ENCODE measurements at places on chromosomes 11 and 22. TPM values are rescaled to one million over a fixed set of nuclear protein-coding genes. Genes with fewer than 3 reads are reported as not detected.

GRCh38 chr22:41917903-41918791 is 3.3 kb upstream of the SHISA8 start:
- H3K27me3 ChIP-seq, result peaks cover 28% of the 10 kb centered on the region
- peak; percentile 57 for DNase-seq
- H3K27ac ChIP-seq, result peak overlapping the region; percentile 37
- no peaks in the 10 kb centered on the region for H3K36me3 ChIP-seq
- peaks cover 18% of the 10 kb centered on the region for H3K4me1 ChIP-seq

GRCh38 chr11:9025101-9025850 is 21.5 kb upstream of the NRIP3 start:
- peaks cover 11% of the 10 kb centered on the region for H3K27me3 ChIP-seq
- no peak for DNase-seq
- H3K4me1 ChIP-seq, result no peaks in the 10 kb centered on the region
- no peak overlapping the region for H3K4me3 ChIP-seq

DNA sequence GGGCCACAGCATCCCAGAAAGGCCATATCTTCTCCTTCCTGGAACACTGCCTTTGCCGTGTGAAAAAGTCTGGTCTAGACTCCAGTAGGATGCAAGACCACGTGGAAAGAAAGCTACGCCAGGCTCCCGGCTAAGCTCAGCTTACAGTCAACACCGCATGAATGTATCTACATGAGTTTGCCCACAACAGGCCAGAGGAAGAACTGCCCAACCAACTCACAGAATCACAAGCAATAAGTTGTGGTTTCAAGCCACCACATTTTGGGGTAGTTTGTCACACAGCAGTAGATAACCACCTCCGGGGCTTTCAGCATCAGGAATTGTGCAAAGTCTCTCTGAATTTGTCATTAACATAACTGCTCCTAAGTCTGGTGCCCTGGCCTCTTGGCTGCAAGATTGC is 27.3 kb downstream of the HSPA8 start:
- no peak for DNase-seq
- H3K4me3 ChIP-seq, result no peak overlapping the region
- H3K27ac ChIP-seq, result no peak overlapping the region
- H3K4me1 ChIP-seq, result no peaks in the 10 kb centered on the region

DNA sequence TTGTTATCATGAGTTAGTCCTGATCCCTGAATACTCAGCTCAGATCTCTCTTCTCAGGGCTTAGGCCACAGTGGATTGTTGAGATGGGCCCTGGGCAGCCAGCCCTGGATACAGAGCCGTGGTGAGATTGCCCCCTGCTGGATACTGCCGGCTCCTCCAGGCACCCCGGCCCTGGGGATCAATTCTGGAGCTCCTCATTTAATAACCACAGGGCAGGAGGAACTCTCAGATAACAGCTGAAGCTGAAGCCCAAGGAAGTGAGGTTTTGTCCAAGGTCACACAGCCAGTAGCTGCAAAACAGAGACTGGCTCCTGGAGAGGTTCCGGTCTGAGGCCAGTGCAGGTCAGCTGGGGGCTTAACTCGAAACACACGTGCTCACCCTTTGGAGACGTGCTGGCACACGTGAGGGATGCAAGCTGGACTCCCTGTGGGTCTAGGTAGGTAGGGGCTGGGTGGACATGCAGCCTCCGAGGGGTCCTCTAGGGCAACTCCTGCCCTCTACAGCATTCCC is 16.0 kb downstream of the USH1C start:
- H3K27ac ChIP-seq, result no peak overlapping the region
- H3K4me3 ChIP-seq, result no peak overlapping the region
- peaks cover 2% of the 10 kb centered on the region for H3K27me3 ChIP-seq
- no peaks in the 10 kb centered on the region for H3K36me3 ChIP-seq

GRCh38 chr22:31637891-31638618 is 24.0 kb downstream of the PISD start:
- no peak overlapping the region for H3K4me3 ChIP-seq
- peaks cover 6% of the 10 kb centered on the region for H3K36me3 ChIP-seq
- peak overlapping the region; percentile 32 for H3K27ac ChIP-seq
- DNase-seq, result peak; percentile 18
- peaks cover 54% of the 10 kb centered on the region for H3K4me1 ChIP-seq
- no peaks in the 10 kb centered on the region for H3K27me3 ChIP-seq

- H3K27me3 ChIP-seq, result no peaks in the 10 kb centered on the region
- H3K36me3 ChIP-seq, result no peaks in the 10 kb centered on the region
- no peak for DNase-seq
- no peak overlapping the region for H3K27ac ChIP-seq
- H3K4me3 ChIP-seq, result no peak overlapping the region
- peaks cover 3% of the 10 kb centered on the region for H3K4me1 ChIP-seq
Measured at GRCh38 chr22:44505796-44506354, 7.8 kb upstream of the RTL6 start.

DNA sequence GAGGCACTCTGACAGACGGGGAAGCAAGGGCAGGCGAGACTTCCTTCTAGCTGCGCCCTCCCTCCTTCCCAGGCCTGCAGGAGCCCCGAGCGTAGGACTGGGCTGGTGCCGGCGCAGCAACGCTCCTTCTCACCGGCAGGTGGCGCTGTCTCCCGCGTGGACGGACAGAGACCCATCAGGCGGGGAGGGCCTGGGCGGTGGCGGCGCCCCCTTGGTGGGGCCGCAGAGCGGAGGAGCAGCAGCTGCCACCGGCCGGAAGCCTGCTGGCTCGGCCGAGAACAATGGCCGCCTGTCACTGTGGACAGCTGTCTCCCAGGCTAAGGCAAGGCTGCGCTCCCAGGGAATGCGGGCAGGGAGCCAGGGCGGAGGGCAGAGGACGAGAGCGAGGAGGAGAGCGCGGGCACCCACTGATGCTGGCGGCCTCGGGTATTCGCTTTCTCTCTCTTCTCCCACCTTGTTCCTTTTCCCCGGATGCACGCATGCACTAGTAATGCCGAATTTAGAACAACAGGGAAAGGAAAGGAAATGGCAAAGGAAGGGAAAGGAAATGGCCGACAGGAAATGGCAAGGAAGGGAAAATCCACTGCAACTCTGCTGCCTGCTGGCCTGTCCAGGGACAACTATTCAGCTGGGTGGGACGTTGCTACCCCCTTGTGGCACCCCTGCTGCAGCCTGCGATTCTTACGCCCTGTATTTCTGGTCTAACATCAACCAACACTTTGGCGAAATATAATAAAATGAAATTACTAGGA is 14.4 kb downstream of the PPM1F start:
- H3K4me1 ChIP-seq, result peaks cover 43% of the 10 kb centered on the region
- peak overlapping the region; percentile 79 for H3K27ac ChIP-seq
- no peaks in the 10 kb centered on the region for H3K27me3 ChIP-seq
- H3K4me3 ChIP-seq, result peak overlapping the region; percentile 67

DNA sequence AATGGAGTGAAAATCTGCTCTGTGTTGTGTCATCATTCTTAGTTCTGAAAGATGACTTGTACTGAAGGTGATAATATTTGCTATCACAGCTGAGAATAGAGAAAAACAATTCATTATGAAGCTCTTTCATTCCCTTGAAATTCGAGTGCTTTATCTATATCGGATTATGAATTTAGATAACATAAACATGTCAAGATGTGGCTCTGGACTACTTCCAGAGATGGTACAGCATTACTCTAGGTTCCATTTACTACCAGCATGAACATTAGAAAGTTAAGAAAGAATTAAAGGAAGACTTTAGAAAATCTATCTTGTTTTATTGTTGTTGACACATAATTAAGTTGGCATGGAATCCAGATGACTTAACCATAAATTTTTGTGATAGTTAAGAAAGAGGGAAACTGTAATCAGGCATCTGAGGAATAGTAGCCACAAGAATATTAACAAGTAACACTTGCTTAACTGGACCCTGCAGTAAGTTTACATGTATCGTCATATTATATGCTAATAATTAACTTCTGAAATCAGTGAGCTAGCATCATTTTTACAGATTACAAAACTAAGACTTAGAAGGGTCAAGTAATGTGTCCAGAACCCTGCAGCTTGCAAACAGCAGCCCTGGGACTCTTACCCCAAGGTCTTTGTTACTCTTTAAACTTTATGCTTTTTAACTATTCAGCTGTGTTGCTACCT is 182.6 kb downstream of the DDX10 start:
- H3K4me1 ChIP-seq, result no peaks in the 10 kb centered on the region
- H3K4me3 ChIP-seq, result no peak overlapping the region
- H3K27me3 ChIP-seq, result no peaks in the 10 kb centered on the region
- peaks cover 18% of the 10 kb centered on the region for H3K36me3 ChIP-seq

Gene POU2AF2
- total RNA-seq, result 0.14 TPM

Gene PGA4
- total RNA-seq, result not detected

Measured in activated CD4-positive, alpha-beta T cell treated with anti-CD3 and anti-CD28 coated beads for 36 hours (primary cell).